Breast epithelium (tissue), 4 donors: ENCODE measurements at places on chromosomes 5 and 9.

GRCh38 chr5:167999182-167999581 is 292.3 kb upstream of the WWC1 start:
- H3K27ac ChIP-seq: no peak overlapping the region
- H3K36me3 ChIP-seq: no peaks in the 10 kb centered on the region
- H3K27me3 ChIP-seq: no peaks in the 10 kb centered on the region
- H3K4me3 ChIP-seq: no peak overlapping the region
- H3K4me1 ChIP-seq: no peaks in the 10 kb centered on the region

DNA sequence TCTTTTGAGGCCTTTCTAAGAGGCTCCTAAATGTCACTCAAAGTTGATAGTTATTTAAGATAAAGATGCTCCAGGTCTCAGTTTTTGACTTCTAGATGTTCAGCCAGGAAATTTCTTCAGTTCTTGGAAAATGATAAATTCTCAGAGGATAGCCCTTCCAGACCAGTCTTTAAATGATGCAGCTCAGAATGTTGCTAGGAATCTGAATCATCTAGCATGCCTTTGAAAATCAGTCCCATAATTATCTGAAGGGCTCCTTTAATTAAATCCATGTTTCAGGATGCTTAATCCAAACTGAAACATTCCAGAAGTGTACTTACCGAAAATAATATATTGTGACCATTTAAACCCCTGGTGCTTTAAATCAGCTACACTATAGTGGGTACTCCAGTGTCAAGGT is 107.5 kb upstream of the FBN2 start:
- H3K4me3 ChIP-seq: no peak overlapping the region
- H3K27me3 ChIP-seq: no peaks in the 10 kb centered on the region
- H3K36me3 ChIP-seq: no peaks in the 10 kb centered on the region
- H3K27ac ChIP-seq: no peak overlapping the region

DNA sequence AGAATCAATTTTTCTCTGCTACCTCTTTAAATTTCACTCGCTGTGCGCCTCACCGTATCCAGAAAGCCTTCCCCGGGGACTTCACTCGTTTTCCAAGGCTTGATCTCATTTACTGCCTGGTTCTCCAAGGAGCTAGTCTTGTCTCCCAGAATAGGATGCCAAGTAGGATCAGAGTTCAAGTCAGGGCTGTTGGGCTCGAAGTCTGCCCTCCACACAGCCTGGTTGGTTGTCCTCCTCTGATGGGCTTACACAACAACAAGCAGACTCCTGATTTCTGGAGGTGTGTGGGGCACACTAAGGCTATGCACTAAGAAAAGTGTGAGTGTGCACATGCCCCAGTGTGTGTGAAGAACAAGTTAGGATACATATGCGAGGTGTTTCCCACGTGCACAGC is 14.0 kb upstream of the TNIP1 start:
- no peaks in the 10 kb centered on the region for H3K4me1 ChIP-seq
- no peaks in the 10 kb centered on the region for H3K27me3 ChIP-seq
- no peak for DNase-seq
- H3K36me3 ChIP-seq: no peaks in the 10 kb centered on the region
- no peak overlapping the region for H3K4me3 ChIP-seq

DNA sequence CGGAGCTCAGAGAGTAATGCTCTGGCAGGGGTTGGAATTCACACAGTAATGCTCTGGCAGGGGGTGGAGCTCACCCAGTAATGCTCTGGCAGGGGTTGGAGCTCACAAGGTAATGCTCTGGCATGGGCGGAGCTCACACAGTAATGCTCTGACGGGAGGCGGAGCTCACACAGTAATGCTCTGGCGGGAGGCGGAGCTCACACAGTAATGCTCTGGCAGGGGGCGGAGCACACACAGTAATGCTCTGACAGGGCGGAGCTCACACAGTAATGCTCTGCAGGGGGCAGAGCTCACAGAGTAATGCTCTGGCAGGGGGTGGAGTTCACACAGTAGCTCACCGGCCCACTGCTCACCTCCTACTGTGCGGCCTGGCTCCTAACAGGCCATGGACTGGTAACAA is 47.2 kb upstream of the LPCAT1 start:
- DNase-seq: no peak
- no peak overlapping the region for H3K4me3 ChIP-seq
- no peak overlapping the region for H3K27ac ChIP-seq

- H3K27me3 ChIP-seq: no peaks in the 10 kb centered on the region
- H3K4me1 ChIP-seq: no peaks in the 10 kb centered on the region
- H3K27ac ChIP-seq: no peak overlapping the region
- no peaks in the 10 kb centered on the region for H3K36me3 ChIP-seq
Observed at GRCh38 chr9:9631284-9631683, 981.5 kb downstream of the PTPRD start.

- H3K36me3 ChIP-seq: no peaks in the 10 kb centered on the region
- no peak overlapping the region for H3K27ac ChIP-seq
- no peaks in the 10 kb centered on the region for H3K4me1 ChIP-seq
- no peak for DNase-seq
- no peaks in the 10 kb centered on the region for H3K27me3 ChIP-seq
Observed at GRCh38 chr5:58622936-58623871, 40.3 kb downstream of the RAB3C start.

GRCh38 chr5:56862909-56863308 is 46.5 kb upstream of the SETD9 start:
- H3K27me3 ChIP-seq: no peaks in the 10 kb centered on the region
- peaks cover 7% of the 10 kb centered on the region for H3K36me3 ChIP-seq
- no peak for DNase-seq
- no peak overlapping the region for H3K27ac ChIP-seq
- no peaks in the 10 kb centered on the region for H3K4me1 ChIP-seq
- no peak overlapping the region for H3K4me3 ChIP-seq

GRCh38 chr5:148230240-148230639 is 8.1 kb upstream of the MARCOL start:
- no peak overlapping the region for H3K27ac ChIP-seq
- H3K36me3 ChIP-seq: no peaks in the 10 kb centered on the region
- no peaks in the 10 kb centered on the region for H3K4me1 ChIP-seq

DNA sequence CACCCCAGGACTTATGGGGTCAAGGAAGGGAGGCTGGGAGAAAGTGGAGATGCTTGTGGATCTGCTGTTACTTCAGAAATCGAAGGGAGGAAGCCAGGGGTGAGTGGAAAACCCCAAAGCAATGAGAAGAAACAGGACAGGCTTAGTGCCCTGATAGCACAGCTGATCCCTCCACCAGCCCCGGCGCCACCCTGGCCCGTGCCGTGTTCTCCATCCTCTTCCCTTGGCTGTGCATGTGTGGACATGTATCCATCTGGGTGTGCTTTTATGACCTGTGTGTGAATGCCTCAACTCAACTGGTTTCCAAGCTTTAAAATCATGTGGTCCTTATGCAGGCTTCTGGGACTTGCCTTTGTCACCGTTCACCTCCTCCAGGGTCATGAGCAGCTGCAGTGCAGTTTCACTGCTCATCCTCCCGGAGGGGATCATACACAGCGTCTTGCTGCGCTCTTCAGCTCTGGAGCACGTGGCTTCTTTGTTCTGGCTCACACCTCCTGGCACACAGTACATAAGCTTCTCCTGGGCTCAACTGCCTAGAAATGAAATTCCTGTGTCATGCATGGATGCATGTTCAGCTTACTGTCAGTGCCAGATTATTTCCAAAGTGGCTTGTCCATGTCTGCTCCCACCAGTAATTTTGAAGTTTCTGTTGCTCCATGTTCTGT is 58.2 kb downstream of the IPPK start:
- DNase-seq: no peak
- no peaks in the 10 kb centered on the region for H3K27me3 ChIP-seq
- H3K4me1 ChIP-seq: no peaks in the 10 kb centered on the region
- H3K27ac ChIP-seq: no peak overlapping the region

- no peak overlapping the region for H3K27ac ChIP-seq
- H3K4me1 ChIP-seq: no peaks in the 10 kb centered on the region
- DNase-seq: no peak
- peaks cover 6% of the 10 kb centered on the region for H3K36me3 ChIP-seq
Observed at GRCh38 chr9:136820971-136821825, 13.4 kb downstream of the RABL6 start.

- H3K4me1 ChIP-seq: no peaks in the 10 kb centered on the region
- no peak for DNase-seq
- H3K4me3 ChIP-seq: no peak overlapping the region
- no peaks in the 10 kb centered on the region for H3K27me3 ChIP-seq
- H3K27ac ChIP-seq: no peak overlapping the region
- H3K36me3 ChIP-seq: no peaks in the 10 kb centered on the region
Observed at GRCh38 chr5:53487436-53487835, 7.0 kb downstream of the FST start.

GRCh38 chr5:179906795-179907555 is 722 bp downstream of the TBC1D9B start:
- H3K27ac ChIP-seq: peak overlapping the region; percentile 89
- DNase-seq: no peak
- H3K4me3 ChIP-seq: peak overlapping the region; percentile 83
- H3K36me3 ChIP-seq: peaks cover 5% of the 10 kb centered on the region
- H3K4me1 ChIP-seq: no peaks in the 10 kb centered on the region
- H3K27me3 ChIP-seq: no peaks in the 10 kb centered on the region

DNA sequence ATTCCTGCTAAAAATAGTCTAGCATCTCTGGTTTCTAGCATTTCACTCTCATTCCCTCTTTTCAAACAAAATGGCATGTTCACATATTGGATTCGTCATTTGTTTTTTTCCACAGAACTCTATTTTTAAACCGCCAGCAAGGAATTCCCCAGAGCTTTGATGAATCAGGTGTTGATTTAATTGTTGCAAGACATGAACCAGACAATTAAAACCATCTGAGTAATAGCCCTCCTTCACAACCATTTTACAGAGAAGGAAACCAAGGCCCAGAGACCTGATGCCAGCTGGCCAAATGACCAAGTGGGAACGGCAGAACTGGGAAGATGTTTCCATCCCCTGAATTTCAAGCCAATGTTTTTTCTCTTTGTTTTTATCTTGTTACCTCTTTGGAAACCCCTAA is 167.0 kb downstream of the CAAP1 start:
- no peaks in the 10 kb centered on the region for H3K4me1 ChIP-seq
- no peak overlapping the region for H3K27ac ChIP-seq
- no peaks in the 10 kb centered on the region for H3K27me3 ChIP-seq
- H3K4me3 ChIP-seq: no peak overlapping the region
- H3K36me3 ChIP-seq: no peaks in the 10 kb centered on the region

DNA sequence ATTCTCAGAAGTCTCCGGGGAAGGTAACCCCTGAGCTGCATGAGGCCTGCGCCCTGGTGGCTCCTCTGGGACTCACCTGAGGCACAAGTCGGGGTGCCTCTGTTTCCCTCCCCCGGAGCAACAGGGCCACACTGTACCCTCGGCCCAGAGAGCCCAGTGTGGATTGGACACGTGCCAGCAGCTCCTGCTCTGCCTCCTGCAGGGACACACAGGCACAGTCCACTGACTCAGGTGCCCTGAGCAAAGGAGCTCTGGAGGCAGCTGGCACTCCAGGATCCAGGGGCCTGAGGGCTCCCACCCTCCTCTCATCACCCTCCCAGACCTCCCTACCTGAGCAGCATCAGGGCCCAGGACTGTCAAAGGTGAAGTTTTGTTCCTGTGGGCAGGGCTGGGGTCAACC is 29.5 kb downstream of the SLC35A4 start:
- no peak overlapping the region for H3K4me3 ChIP-seq
- H3K27me3 ChIP-seq: no peaks in the 10 kb centered on the region

DNA sequence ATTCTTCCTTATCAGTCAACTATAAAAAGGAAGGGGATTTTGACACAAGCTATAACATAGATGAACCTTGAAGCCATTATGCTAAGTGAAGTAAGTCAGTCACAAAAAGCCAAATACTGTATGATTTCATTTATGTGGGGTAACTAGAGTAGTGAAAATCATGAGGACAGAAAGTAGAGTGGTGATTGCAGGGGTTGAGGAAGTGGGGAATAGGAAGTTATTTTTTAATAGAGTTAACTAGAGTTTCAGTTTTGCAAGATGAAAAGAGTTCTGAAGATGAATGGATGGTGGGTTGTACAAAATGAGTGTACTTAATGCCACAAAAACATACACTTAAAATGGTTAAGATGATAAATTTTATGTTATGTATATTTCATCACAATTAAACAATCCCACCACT is 65.4 kb upstream of the FAM174A start:
- H3K36me3 ChIP-seq: no peaks in the 10 kb centered on the region
- no peak overlapping the region for H3K4me3 ChIP-seq
- H3K4me1 ChIP-seq: no peaks in the 10 kb centered on the region
- no peaks in the 10 kb centered on the region for H3K27me3 ChIP-seq
- DNase-seq: no peak

DNA sequence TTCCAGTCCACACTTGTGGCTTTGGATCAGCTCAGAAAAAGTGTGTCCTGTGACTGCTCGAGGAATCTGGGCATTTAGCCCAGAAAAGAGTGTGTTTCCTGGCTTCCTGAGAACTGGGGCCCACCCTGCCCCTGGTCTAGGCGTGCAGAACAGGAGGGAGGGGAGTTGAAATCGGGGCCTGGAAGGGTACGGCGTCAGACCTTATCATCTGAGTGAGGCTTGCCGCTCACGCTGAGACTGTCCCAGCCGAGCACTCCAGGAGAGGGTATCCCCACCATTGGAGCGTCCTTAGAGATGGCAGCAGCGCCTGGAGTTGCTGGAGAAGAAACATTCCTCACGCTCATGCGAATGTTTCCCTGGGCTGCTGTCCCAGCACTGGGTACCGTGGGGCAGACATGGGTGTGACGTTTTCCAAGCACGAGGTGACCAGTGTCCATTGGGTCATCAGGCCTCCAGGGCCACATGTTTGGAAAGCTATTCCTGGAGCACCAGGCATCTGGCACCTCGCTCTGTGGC is 22.5 kb downstream of the NEK6 start:
- H3K4me1 ChIP-seq: peaks cover 17% of the 10 kb centered on the region
- peak overlapping the region; percentile 75 for H3K27ac ChIP-seq
- no peak overlapping the region for H3K4me3 ChIP-seq

GRCh38 chr9:106869458-106869857 is 6.5 kb downstream of the ZNF462 start:
- peak; percentile 51 for DNase-seq
- no peaks in the 10 kb centered on the region for H3K27me3 ChIP-seq
- H3K36me3 ChIP-seq: no peaks in the 10 kb centered on the region
- H3K4me1 ChIP-seq: peaks cover 22% of the 10 kb centered on the region
- H3K4me3 ChIP-seq: no peak overlapping the region

- H3K27ac ChIP-seq: peak overlapping the region; percentile 84
- H3K4me1 ChIP-seq: no peaks in the 10 kb centered on the region
- DNase-seq: no peak
Observed at GRCh38 chr5:154829589-154830218, 20.7 kb downstream of the FAXDC2 start.

GRCh38 chr5:114255260-114255659 is 106.6 kb upstream of the KCNN2 start:
- no peaks in the 10 kb centered on the region for H3K36me3 ChIP-seq
- H3K27ac ChIP-seq: no peak overlapping the region
- no peaks in the 10 kb centered on the region for H3K27me3 ChIP-seq
- H3K4me3 ChIP-seq: no peak overlapping the region
- H3K4me1 ChIP-seq: no peaks in the 10 kb centered on the region

DNA sequence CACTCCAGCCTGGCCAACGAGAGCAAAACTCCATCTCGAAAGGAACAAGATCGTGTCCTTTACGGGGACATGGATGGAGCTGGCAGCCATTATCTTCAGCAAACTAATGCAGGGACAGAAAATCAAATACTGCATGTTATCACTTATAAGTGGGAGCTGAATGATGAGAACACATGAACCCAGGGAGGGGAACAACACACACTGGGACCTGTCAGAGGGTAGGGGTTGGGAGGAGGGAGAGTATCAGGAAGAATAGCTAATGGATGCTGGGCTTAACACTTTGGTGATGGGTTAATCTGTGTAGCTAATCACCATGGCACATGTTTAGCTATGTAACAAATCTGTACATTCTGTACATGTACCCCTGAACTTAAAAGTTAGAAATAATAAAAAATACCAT is 40.9 kb downstream of the NMUR2 start:
- H3K36me3 ChIP-seq: no peaks in the 10 kb centered on the region
- H3K27ac ChIP-seq: no peak overlapping the region
- H3K27me3 ChIP-seq: no peaks in the 10 kb centered on the region
- H3K4me3 ChIP-seq: no peak overlapping the region
- no peak for DNase-seq
- H3K4me1 ChIP-seq: no peaks in the 10 kb centered on the region
